ENCODE measurements at places on chromosomes 5 and 9.

- DNase-seq = no peak
Measured at GRCh38 chr9:91953718-91954117, 3.7 kb upstream of the ROR2 start.

GRCh38 chr9:36135741-36136271, 727 bp upstream of the GLIPR2 start:
- DNase-seq = no peak

DNA sequence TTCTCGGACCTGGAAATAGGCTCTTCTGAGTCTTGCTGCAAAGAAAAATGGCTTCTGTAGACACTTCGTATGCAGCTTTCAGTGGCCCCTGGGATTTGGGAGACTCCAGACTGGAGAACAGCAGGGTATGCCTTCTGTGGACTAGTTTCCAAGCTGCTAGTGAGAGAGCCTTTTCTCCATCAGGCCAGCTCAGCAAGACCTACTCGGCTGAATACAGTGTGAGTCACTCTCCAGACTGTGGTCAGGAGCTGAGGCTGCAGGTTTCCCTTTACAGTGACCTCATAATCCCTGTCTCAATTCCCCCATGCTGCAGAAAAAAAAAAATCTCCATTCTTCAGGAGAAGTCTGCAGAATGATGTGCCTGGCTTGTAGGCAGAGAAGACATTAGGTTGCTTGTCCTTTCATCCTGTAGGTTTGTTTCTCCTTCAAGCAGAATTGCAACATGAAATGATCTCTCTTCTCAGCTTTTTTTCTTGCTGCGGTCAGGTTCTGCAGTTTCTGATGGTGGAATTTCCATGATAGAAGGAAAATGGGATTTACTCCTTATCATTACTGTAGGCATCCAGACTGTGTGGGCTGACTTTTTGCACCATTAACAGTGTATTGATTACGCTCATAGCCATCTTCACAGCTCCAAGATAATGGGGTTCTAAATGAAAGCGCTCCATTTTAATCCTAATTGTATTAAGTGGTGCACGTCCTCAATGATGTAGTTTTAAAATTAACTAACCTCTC, 78.3 kb upstream of the TNFSF8 start:
- DNase-seq = peak; percentile 93

DNA sequence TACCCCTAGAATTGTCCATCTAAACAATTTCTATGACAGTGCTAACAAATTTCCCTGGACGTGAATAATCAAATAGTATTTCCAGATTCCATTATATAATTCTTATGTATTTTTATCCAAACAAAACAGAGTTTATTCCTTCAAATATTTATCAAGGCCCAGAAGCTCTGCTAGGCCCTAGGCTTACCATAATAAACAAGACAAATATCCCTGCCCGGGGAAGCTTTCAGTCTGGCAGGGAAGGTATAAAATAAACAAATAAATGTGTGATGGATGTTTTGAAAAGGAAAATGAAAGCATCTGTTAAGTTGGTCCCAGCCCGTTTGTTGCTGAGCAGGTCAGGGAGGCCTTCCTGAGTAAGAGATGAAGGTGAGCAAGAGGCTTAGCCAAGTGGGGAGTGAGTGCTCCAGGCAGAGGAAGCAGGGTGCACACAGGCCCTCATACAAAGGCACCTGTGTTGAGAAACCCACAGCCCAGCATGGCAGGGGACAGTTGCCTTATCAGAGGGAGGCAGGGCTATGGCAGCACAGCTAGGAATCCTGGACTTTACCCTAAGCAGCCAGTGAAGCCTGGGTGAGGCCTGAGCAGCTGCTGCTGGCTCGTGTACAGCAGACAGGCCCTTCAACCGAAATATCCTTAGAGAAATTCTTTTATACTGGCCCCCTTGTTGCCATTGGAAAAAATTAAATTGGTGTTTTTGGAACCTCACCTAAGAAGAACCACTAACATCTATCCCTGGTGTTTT, 7.7 kb upstream of the SLC35D2 start:
- DNase-seq = peak; percentile 34

DNA sequence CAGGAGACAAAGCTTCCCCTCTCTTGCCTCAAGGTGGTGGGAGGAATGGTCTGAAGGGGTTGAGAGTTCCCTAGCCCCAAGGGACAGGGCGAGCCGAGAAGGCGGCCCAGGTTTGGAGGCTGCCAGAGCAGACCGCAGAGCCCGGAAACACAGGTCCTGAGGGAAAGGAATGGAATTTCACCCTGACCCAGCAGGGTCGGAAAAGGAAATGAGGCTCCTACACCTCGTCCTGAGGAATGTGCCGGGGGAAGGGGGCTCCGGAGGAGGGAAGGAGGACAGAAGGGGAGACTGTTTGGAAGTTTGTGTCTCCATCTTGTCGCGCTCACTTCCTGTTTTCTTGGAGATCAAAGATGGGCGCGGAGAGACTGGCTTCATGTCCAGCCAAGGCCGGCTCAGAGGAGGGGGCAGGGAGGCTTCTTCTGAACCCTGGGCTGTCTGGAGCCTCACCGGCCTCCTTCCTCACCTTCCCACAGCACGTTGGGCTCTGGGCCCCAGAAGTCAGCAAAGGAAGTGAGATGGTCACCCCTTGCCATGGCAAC, 9.6 kb downstream of the ENG start:
- no peak for DNase-seq

DNA sequence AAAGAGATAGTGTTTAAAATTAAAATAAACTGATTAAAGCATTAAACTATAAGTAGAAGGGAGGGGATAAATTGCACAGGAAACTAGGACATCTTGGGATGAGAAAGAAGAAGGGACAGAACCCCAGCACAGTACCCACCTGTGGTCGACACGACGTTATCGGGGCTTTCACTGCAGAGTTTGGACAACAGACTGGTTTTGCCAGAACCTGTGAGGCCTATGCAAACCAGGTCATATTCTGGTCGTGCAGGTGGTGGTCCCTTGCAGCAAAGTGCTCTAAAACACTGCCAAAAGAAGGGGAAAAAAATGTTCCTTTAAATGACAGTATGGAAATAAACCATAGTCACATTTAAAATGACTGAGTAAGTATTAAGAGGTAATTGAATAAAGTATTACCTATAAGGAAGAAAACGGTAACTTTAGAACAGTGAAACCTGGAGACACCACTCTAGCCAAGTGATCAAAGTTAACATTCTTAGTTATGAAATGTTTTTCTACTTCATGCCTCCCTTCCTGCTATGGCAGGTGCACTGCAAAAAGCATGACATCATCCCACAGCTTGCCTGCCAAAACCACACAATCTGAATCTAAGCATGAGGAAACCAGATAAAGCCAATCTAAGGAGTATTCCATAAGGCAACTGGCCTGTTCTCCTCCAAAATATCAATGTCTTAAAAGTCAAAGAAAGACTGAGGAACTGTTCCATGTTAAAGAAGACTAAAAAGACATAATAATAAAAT, 138.6 kb downstream of the ARL15 start:
- peak; percentile 58 for DNase-seq

- peak; percentile 83 for DNase-seq
Measured at GRCh38 chr5:43514471-43514815, 505 bp downstream of the C5orf34 start.

GRCh38 chr5:10507575-10508096, 56.2 kb upstream of the ANKRD33B start:
- DNase-seq = no peak

DNA sequence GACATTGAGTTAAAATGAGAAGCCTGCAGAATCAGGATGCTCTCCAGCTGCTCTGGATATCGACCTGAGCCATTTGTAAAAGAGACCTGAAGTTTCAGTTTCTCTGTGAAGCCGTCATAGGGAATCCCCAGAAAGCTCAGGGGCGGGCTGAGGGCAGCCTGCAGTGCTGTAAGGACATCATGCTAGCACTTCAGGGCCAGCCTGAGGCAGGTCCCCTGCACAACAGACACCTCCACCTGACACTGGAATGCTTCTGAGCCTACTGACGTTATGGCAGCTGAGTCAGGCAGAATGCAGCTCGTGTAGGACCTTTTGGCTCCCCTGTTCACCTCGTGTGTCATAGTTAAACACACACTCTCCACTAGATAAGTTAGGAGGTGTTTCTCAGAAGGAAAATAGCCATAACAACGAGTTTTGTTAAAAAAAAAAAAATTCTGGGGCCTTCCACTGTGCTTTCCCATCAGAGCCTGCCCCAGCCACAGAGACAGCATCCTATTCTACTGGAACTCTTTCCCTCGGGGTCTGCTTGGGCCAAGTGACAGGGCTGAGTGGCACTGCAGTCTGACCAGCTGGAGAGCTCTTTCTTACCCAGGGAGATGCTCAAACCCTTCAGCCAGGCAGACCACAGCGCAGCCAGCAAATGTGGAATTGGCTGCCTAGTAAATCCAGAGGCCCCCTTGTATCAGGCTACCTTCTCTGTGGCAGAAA, 354.9 kb downstream of the DIRAS2 start:
- no peak for DNase-seq

DNA sequence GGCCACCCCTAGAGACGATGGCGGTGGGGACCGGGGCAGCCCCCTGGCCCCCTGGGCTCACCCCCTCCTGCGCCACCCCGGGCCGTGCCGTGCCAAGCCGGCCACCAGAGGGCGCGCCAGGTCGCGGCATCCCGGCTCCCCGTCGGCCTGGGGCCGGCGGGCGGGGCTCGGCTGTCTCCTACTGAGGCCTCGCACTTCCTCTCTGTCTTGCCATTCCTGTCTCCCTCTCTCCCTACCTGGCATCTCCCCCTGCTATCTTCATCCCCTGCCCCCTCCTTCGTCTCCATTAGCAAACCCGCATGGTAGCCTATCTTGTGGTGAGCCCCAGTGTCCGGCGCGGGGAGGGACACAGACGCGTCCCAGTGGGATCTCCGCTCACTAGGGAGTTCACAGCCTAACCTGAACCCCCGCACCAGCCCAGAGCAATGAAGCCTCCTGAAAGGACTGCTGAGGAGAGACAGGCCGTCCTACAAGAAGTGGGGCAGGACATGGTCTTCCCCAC, 29.8 kb upstream of the FABP6 start:
- peak; percentile 38 for DNase-seq

GRCh38 chr5:43227655-43228054, 35.6 kb downstream of the NIM1K start:
- DNase-seq = peak; percentile 55

DNA sequence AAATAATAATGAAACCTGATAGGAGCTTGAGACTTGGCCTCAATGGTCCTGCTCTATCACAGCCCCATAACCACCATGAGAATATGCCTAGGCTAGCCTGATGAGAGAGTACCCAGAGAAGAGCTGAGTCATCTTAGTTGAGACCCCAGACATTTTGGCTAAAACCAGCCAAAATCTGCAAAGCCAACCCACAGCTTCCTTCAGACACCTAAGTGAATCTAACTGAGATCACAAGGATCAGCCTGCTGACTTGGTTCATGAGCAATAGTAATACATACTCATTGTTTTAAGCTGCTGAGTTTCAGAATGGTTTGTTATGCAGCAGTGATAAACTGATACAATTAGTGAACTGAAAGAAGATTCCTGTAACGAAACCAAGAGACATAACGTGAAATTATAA, 473.7 kb upstream of the PTGER4 start:
- no peak for DNase-seq

DNA sequence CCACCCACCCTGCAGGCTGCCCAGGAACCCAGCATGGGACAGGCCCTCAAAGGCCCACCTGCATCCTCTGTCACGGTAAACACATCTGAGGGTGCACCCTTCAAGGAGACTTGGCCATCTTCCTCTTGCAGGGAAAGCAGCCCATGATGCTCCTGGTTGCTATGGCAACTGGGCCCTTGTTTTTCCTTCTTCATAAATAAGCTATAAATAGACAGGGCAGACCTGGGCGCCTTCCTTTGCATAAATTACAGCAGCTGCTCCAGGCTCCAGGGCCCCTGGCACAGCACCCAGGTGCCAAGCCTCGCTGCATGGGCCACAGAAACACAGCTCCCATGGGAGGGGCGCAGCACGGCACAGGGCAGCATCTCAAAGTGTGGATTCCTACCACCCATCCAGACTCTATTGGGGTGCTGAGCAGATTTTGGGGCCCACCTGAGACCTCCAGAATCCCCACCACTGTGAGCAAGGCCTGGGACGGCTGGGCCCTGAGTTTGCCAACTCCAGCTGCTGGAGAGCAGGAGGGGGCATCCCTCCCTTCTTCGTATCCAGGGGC, 5.8 kb upstream of the PSMB7 start:
- DNase-seq = peak; percentile 10

- DNase-seq = no peak
Measured at GRCh38 chr5:68288707-68289134, 73.2 kb downstream of the PIK3R1 start.

GRCh38 chr5:57989378-57989777, 470.5 kb downstream of the PLK2 start:
- DNase-seq = peak; percentile 45

GRCh38 chr9:84322828-84323227, 17.7 kb downstream of the SLC28A3 start:
- peak; percentile 57 for DNase-seq

GRCh38 chr9:30673132-30673531, 1711.3 kb upstream of the ACO1 start:
- peak; percentile 31 for DNase-seq

DNA sequence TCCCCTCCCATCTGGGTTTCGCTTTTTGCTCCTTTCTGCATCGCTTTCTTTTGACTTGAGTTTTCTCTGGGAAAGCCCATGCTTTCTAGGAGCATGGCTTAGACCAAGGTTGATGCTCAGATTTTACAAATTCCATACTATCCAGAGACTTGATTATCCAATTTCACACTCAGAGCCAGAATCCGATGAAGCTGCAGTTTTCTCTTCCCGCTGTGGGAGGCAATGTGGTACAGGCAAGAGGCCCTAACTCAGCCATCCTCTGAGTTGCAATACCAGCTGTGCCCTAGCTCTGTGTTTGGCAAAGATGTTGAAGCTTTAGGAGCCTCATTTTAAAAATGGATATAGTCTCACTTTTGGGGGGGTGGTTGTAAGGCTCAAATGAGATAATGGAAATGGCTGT, 85.1 kb downstream of the BRINP1 start:
- DNase-seq = no peak

GRCh38 chr5:56164376-56164775, 68.8 kb downstream of the ANKRD55 start:
- DNase-seq = peak; percentile 36

- DNase-seq = no peak
Measured at GRCh38 chr5:8239646-8240045, 370.7 kb downstream of the MTRR start.

DNA sequence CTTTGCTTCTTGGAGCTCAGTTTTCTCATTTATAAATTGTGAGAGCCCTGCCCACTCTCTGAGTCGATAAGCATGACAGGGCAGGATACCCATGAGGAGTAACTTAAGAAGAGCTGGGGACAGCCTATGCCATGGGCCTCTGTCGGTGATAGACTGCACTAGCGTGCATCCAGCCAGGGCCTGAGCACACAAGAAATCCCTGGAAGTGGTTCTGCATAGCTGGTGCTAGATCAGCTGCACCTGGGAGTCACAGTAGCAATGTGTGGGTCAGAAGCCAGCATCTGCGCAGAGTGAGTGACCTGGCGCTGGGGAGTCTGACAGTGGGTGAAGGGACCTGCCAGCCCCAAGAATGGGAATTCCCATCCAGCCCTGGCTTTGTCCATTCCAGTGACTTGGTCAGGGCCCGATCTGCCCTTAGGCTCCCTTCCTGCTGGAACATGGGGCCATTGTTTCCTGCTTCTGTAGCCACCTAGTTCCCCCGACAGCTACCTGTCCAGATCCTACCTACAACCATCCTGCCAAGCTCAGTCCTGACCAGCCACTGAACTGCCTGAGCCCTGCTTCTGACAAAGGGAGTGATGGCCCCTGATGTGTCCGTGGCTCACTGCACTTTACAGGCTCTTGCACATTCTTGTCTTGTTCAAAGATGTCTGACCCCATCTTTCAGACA, 35.9 kb upstream of the NANS start:
- DNase-seq = no peak

- DNase-seq = no peak
Measured at GRCh38 chr5:107636555-107636954, 34.2 kb downstream of the EFNA5 start.
